Activated CD4-positive, alpha-beta T cell treated with anti-CD3 and anti-CD28 coated beads, Interleukin-2, amount 50 U/mL, for 16 hours (primary cell): ENCODE measurements at places on chromosomes 12 and 14.
A peak's percentile ranks its signal among the peaks of the same experiment; 100 is the strongest.

DNA sequence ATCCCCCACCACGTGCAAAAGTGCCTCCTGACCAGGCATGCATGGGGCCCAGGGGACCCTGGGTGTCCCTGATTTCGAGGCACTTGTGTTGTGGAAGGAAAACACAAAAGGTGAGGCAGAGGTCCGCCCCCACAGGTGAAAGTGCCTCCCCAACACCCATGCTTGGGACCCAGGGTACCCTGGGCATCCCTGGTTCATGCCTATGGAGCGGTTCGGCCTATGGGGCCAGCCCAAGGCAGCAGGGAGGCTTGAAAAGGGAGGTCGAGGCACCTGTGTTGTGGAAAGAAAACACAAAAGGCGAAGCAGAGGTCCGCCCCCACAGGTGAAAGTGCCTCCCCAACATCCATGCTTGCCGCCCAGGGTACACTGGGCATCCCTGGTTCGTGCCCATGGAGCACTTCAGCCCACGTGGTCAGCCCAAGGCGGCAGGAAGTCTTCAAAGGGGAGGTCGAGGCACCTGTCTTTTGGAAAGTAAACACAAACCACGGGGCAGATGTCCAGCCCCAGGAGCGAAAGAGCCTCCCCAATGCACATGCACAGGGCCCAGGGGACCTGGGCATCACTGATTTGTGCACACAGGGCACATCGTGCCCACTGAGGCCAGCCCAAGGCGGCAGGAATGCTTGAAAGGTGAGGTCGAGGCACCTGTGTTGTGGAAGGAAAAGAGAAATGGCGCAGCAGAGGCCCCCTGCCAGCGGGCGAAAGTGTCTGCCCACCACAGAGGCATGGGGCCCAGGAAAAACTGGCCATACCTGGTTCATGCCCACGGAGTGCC is 375.5 kb downstream of the ALG10 start:
- no peak for DNase-seq

- no peak for DNase-seq
Observed at GRCh38 chr14:68317239-68317638, 475.6 kb downstream of the ZFP36L1 start.

- DNase-seq, result peak; percentile 37
Observed at GRCh38 chr14:94748667-94749347, 21.1 kb downstream of the GSC start.

- DNase-seq, result no peak
Observed at GRCh38 chr14:56092763-56093162, 25.4 kb upstream of the PELI2 start.

- no peak for DNase-seq
Observed at GRCh38 chr12:29282031-29282816, 98.7 kb downstream of the ERGIC2 start.

GRCh38 chr12:63348556-63348955 is 197.6 kb upstream of the AVPR1A start:
- no peak for DNase-seq
